ENCODE measurements at places on chromosomes 5 and 9.

GRCh38 chr5:54115735-54116403 is 194.5 kb downstream of the ARL15 start:
- DNase-seq = no peak

- DNase-seq = no peak
These were observed 90.9 kb upstream of the PHYKPL start for GRCh38 chr5:178323541-178323865.

DNA sequence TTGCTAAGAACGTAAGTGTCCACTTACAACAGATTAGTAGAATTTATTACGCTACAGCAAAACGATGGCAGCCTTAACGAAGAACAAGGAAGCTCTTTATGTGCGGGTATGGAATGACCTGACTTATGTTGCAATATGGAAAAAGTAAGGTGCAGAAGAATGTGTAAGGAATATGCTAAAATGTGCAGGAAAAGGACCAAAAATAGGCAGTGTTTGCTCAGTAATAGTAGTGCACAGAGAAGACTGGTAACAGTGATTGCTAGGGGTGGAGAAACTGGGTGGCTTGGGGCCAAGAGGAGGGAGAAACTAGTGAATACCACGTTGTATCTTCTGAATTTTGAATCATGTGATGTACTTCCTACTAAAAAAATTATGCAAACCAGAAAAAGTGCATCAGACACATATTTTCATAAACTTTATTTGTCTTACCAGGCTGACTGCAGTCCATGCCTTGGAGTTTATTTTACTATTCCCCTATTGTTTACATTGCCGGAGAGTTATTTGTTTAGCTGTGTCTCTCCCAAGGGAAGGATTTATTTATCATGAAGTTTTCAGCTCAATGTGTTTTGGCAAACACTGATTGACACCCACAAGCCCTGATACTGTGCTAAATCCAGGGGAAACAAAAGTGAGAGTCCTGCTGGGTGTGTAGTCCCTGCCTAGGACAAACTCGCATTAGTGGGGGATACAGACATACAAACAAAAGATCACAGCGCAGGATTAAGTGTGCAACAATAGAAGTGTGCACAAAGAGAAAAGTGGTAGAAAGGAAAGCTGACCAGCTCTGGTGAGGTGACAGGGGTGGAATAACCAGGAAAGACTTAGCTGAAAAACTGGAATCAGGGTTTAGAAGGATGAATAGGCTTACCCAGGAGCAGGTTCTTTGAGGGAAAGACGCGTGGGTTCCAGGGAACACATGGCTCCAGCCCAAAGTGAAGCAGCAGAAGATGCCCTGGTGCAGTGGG is 34.0 kb upstream of the ZNF484 start:
- peak; percentile 12 for DNase-seq

DNA sequence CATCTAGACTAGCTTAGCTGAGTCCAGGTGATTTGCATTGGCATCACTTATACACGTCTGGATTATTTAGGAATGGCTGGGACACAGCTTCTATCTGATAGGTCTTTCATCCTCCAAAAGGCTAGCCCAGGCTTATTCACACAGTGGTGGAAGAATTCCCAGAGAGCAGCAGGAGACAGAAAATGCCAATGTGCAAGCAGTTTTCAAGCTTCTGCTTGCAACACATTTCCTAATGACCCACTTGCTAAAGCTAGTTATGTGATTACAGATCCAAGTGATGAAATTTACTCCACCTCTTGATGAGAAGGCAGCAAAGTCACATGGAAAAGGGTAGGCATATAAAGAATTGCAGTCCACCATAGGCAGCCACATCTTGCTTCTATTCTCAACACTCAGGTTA is 44.2 kb upstream of the MAST4 start:
- DNase-seq = no peak

GRCh38 chr5:157914151-157914788 is 55.3 kb upstream of the CLINT1 start:
- DNase-seq = no peak

GRCh38 chr5:132435447-132435846 is 55.1 kb downstream of the IRF1 start:
- no peak for DNase-seq

- no peak for DNase-seq
These were observed 5.5 kb downstream of the FANCC start for GRCh38 chr9:95311961-95312360.

DNA sequence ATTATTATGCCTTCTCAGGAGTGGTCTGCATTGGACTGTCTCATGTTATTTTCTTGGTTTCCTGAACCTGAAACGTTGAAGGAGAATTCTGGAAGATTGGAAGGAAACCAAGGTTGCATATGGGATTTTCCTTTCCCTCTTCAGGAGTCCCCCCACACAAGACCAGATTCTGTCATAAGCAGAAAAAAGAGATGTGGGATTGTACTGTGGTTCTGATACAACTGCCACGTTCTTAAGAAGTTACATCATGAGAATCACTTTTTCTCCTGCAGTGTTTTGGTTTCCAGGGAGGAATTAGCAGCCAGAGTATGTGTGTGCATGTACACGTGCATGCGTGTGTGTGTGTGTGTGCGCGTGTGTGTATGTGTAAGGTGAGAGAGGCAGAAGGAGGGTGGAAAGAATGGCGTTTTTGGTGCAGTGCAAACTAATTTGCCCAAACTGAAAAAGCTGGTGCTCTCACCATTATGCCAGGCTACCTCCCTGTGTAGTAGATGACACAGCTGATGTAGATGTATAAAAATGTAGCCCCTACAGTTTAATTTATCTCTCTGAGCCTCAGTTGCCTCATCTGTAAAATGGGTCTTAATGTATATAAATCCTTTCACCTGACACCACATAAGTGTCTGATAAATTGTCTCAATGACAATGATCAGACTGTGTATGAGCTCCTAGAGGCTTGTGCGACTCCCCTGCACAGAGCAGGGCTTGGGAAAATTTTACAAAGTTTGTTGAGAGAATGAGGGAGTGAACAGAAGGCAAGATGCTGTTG is 38.6 kb downstream of the RALGPS1 start:
- DNase-seq = no peak

DNA sequence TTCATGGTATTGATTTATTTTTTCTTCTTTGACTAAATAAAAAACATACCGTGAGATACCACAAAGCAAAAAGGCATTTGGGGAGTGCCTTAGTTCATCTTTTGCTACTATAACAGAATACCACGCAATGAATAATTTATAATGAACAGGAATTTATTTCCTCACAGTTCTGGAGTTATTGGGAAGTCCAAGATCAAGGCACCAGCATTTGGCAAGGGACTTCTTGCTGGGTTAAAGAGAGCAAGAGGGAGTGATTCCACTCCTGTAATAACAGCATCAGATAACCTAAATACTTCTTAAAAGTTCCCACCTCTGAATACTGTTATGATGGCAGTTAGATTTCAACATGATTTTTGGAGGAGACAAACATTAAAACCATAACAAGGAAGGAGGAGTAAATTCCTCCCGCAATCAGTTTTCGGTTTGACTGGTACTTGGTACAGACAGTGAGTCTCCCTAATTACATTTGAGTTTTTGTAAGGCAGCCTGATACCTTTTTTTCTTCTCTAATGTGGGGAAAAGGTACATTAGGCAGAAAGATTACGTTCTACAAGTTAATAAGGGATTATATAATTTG is 8.8 kb upstream of the OMD start:
- DNase-seq = no peak

DNA sequence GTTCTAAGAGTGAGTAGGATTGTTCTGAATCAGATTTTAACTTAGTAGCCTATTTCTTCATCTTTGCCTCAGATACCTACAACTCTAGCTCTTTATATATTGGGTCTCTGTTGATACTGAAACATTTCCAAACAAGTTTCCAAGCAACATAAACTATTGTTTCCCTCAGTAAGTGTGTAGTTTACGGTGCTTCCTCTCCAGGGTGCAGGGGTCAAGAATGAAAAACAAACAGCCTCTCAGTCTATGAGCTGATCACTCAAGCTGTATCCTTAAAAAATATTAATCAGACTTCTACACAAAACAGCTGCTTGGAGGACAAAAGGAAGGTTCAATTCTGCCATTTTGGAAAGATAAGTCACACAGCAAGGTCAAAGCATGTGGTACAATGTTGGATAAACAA is 75.0 kb downstream of the ADAMTS12 start:
- DNase-seq = peak; percentile 73

DNA sequence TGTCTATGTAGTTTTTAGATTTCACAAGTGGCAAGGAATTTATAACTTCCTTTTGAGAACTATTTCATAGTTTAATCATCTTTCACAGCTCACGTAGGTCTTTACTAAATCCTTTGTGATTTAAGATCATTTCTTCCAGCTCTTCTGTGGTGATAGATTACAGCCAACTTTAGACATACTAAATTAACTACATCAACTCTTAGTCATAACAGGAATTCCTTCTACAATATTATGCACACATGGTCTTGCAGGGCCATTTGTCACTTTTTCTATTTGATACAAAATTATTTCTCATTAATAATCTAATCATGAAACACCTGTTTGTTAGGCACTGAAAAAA is 208.4 kb downstream of the PDE4D start:
- DNase-seq = no peak

DNA sequence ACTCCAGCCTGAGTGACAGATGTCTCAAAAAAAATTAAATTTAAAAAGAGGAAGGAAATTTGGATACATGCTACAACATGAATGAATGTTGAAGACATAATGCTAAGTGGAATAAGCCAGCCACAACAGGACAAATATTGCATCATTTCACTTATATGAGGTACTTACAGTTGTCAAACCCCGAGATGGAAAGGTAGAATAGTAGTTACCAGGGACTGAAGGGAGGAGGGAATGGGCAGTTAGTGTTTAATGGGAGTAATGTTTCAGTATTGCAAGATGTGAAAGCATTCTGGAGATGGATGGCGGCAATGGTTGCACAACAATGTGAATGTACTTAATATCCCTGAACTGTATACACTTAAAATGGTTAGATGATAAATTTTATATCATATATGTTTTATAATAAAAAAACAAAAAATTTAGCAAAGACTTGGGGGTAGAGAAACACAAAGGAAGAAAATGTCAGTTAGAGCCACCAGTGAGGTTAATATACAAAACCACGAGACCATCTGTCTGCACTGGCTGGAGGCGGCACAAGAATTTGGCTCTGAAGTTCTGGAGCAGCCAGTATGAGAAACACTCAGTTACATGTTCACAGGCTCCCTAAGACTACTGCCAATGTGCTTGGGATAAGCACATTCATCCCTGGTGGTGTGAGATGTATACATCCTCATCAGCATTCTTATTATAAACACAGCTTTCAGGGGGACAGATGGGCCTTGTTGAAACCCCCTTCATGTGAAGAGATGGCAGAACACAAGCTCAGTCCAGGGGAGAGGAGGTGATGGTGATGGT is 37.0 kb upstream of the RPS23 start:
- DNase-seq = no peak

GRCh38 chr5:76716456-76717157 is 681 bp downstream of the F2R start:
- DNase-seq = no peak

GRCh38 chr5:30195036-30195435 is 998.5 kb upstream of the CDH6 start:
- no peak for DNase-seq

DNA sequence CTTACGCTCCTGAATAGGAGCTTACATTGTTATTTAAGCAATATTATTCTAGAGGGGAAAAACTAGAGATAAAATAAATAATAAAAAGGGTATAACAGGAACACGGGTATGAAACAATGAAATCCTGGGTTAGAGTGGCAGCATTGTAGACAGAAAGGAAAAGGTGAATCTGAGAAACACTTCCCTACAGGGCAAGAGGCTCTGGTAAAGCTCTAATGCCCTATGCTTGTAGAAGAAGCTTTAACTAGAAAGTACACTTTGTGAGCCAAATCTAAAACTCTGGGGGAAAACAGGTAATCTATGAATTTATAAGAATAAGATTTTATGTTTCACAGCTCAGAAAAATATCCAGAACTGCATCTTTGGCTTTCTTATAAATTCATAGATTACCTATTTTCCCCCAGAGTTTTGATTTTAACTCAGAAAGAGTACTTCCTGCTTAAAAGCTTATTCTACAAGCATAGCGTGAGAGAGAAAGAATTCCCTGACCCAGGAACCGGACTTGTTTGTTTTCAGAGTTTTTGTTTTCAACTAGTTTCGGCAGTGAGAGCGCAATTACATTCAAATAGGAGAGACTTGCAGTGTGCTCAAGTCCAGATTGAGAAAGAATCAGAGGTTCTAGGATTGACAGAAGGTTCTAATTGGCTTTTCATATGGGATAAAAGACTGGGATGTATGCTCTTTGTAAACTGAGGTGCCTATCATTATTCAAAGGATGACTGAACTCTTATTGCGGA is 651.0 kb upstream of the RORB start:
- no peak for DNase-seq

GRCh38 chr5:176888865-176889165 is 10.3 kb downstream of the HK3 start:
- no peak for DNase-seq

DNA sequence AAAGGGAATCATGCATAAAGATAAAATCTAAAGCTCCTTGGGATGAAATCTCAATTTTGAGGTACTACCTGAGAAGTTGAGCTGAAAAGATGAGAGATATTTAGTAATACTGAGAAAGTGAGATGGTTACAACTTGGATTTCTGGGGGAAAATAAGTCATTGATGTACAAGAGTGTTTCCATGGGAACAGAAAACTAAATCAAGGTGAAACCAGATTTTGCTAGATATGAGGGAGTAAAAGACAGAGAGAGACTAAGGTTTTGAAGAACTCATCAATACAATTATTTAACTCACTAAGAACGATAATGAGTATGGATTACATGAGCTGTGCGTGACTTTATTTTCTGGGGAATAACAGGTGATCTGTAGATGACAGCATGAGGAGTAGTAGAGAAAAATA is 10.2 kb upstream of the ST8SIA4 start:
- no peak for DNase-seq

- DNase-seq = no peak
These were observed 709 bp downstream of the WHRN start for GRCh38 chr9:114504341-114505186.

GRCh38 chr5:160047423-160047822 is 38.5 kb downstream of the TTC1 start:
- DNase-seq = no peak

DNA sequence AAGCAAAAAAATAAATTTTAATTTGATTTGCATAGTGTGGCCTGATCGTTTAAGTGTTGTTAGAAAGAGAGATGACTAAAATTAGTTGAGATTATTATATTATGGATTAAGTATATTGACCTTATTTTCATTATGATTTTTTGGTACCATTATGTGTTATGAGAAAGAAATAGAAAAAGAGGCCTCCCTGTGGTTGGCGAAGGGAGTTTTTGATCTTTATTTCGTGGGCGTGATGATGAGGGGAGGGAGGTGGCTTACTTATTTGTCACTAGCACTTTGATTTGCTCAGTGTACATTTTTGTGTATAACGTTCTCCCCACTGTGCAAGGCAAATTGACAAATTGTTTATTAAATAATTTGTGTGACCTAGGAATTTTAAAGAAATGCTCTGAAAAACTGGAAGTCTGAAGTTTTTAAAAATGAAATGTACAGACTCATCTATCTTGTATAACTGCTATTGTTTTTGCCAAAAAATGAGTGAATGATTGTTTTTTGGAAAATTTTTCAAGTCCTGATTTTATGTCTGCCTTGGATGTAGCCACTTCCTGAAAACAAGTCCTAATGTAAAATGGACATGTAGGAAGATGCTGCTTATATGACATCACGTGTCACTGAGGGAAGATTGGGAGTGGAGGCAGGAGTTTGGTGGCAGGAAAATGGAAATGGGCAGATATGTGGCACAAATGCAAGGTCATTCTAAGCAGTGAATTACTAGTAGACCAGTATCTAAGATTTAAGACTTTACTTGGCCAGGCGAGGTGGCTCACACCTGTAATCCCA is 3.0 kb downstream of the DAPK1 start:
- DNase-seq = no peak

Data from brain pericyte (primary cell).